ENCODE measurements at places on chromosomes 4 and X.

GRCh38 chr4:5465956-5466355 lies 242.4 kb downstream of the EVC2 start:
- no peak for ATAC-seq

- no peak for ATAC-seq
Measured at GRCh38 chr4:88006956-88007303, 505 bp upstream of the PKD2 start.

DNA sequence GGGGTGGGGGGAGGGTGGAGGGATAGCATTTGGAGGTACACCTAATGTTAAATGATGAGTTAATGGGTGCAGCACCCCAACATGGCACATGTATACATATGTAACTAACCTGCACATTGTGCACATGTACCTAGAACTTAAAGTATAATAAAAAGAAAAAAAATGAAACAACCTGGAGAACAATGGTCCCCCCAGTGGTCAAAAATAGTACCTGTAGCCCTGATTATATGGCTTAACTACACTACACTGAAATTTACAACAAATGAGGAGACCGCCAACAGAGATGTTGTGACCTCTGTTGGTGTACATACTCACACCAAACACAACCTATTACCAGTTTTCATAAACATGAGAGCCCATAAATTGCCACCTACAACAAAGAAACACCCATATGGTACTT lies 7.3 kb upstream of the MAGEE1 start:
- ATAC-seq = no peak

DNA sequence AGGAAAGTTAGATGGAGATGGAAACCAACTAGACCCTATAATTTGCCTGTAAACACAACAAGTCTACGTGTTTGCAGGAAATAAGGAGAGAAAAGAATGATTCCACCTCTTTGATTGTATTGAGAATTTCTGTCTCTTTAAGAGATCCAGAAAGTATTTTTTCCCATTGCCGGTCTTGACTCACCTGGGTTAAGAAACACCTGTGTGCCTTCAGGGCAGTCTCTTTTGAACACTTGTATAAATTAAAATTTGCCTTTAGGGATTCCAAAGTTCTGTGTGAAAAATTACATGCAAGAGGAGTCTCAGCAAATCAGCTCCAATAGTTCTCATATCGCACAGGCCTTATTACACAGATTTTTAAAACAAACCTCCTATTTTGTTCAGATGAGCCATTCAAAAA lies 46.0 kb upstream of the SMAD1 start:
- ATAC-seq = no peak

DNA sequence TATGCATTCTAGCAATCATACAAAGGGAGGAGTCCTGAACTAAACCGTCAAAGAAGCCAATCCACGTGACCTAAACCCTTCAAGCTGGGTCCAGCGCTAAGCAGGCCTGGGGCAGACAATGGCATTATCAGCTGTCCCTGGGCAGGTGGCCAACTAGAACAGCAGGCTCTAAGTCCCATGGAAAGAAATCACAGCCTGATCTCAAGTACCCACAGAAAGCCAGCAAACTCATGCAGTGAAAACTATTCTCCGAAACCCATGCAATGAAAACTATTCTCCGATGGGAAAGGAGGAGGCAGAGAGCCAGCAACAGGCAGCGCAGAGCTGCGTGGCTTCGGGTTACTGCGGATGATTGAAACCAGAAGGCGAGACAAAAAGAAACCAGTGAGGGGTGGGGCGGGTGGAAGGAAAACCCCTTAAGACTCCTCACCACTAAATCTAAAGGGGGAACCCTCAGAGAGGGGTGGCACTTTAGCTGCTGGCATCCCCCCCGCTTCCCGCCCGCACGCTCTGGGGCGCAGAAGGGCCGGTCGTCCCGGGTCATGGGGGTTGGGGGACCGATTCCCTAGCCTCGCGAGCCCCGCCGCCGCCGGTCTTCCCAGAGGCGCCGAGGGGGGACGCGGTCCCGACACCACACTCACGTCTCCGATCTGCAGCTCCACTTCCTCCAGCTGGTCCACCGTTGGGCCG lies 567 bp downstream of the C4orf46 start:
- ATAC-seq = peak; percentile 34

- no peak for ATAC-seq
Measured at GRCh38 chr4:158590306-158590705, 68.6 kb downstream of the RXFP1 start.

- no peak for ATAC-seq
Measured at GRCh38 chr4:4724321-4724720, 135.1 kb upstream of the MSX1 start.

DNA sequence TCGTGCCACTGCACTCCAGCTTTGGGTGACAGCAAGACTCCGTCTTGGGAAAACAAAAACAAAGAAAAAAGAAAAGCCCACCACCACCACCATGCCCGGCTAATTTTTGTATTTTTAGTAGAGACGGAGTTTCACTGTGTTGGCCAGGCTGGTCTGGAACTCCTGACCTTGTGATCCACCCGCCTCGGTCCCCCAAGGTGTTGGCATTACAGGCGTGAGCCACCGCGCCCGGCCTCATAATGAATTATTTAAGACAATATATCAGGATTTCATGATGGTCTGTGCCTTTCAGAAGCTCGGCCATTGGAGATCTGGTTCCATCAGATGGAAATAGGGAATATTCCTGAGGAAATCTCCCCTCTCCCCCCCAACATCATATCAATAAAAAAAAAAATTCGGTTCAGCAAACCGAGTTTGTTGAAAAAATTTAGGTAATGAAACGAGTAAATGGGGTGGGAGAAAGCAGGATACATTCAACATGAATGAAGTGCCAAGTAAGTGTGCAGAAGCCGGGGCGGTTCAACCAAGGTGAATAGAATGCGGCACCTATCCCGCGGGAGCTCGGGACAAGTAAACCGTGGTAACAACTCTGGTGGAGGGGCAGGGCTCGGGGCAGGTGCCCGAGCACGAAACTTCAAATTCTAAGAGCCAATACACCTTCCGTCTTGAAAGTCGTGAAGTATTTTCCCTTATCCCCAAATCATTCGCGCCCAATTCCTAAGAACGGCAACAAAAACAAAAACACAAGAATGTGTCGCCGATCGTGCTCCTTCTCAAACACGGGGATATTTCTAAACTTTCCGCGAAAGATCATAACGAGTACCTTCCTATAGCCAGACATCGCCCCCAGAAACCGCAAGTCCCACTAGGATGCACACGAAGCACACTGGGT lies 773 bp upstream of the TXLNG start:
- no peak for ATAC-seq

- ATAC-seq = no peak
Measured at GRCh38 chrX:51568586-51568985, 50.1 kb downstream of the CENPVL3 start.

DNA sequence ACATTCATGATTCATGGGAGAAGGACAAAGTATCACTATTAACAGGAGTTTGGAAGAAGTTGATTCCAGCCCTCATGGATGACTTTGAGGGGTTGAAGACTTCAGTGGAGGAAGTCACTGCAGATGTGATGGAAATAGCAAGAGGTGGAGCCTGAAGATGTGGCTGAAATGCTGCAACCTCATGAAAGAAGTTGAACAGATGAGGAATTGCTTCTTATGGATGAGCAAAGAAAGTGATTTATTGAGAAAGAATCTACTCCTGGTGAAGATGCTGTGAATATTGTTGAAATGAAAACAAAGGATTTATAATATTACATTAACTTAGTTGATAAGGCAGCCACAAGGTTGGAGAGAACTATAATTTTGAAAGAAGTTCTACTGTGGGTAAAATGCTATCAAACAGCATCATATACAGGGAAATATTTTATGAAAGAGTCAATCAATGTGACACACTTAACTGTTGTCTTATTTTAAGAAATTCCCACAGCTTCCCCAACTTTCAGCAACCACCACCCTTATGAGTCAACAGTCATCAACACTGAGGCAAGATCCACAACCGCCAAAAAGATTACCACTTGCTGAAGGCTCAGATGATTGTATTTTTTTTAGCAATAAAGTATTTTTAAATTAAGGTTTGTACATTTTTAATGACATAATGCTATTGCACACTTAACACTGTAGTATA lies 302.6 kb downstream of the CBLL2 start:
- no peak for ATAC-seq

- ATAC-seq = no peak
Measured at GRCh38 chr4:123055943-123056342, 133.5 kb upstream of the NUDT6 start.

- ATAC-seq = no peak
Measured at GRCh38 chrX:31236231-31236630, 164.4 kb upstream of the FTHL17 start.

- ATAC-seq = no peak
Measured at GRCh38 chr4:185115827-185116232, 27.2 kb upstream of the SLC25A4 start.

GRCh38 chr4:7034262-7035081 lies 8.7 kb upstream of the TADA2B start:
- no peak for ATAC-seq

- ATAC-seq = no peak
Measured at GRCh38 chrX:133249266-133250058, 31.3 kb upstream of the TFDP3 start.

DNA sequence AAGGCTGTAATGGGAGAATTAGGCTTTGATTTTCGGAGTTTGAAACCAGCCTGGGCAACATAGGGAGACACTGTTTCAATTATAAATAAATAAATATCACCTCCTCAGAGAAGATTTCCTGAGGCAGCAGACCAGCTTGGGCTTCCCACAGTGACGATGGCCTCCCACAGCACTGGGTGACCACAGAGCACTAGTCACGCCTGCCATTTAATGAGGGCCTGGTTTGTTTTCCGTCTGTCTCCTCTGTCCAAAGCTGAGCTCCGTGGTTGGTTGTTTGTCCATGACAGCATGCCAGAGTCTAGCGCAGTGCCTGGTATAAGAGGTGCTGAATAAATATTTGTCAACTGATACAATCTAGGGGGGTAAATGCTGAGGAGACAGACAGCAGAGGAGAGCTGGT lies 10.4 kb upstream of the PDGFRA start:
- ATAC-seq = no peak

DNA sequence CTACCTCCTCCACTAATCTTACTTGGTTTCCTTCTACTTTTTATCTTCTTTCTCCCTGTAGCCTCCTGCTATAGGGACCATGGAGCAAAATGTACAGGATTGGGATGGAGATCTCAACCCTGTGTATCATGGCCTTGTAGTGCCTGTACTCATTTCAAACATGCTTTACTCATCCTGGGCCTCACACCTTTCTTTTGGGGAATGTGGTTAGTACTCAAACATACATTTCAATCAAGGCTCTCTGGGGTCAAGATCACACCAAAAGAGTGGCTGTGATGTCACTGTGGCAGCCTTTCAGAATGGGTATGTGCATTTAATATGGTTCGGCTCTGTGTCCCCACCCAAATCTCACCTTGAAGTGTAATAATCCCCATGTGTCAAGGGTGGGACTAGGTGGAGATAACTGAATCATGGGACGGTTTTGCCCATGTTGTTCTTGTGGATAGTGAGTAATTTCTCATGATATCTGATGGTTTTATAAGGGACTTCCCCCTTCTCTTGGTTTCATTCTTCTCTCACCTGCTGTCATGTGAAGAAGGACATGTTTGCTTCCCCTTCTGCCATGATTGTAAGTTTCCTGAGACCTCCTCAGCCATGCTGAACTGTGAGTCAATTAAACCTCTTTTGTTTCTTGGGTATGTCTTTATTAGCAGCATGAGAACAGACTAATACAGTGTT lies 205.1 kb downstream of the RASL11B start:
- ATAC-seq = peak; percentile 81

Data from activated T-helper 17 cell treated with anti-CD3 and anti-CD28 coated beads, Interleukin-2, amount 50 U/mL, for 72 hours (primary cell).